NCI-H1105 treated with DMSO at 0.1 percent for 48 hours (cell line): ENCODE measurements at places on chromosomes 5 and 9.

- DNase-seq, result no peak
Observed at GRCh38 chr5:19795218-19795617, 192.8 kb downstream of the CDH18 start.

DNA sequence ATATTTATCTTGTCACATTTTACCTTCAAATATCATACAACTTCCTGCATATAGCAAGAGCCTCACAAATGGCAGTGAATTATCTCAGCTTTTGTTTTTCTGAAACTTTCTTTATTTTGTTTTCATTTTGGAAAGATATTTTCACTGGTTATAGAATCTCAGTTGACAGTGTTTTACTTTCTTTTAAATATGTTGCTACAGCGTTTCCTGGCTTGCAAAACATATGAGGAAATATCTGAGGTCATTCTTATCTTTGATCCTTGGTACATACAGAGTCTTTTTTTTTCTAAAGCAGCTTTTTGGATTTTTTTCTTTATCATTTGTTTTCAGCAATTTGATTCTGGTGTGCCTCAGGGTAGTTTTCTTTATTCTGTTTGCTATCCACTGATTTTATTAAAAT is 77.6 kb upstream of the CEP78 start:
- DNase-seq, result no peak

DNA sequence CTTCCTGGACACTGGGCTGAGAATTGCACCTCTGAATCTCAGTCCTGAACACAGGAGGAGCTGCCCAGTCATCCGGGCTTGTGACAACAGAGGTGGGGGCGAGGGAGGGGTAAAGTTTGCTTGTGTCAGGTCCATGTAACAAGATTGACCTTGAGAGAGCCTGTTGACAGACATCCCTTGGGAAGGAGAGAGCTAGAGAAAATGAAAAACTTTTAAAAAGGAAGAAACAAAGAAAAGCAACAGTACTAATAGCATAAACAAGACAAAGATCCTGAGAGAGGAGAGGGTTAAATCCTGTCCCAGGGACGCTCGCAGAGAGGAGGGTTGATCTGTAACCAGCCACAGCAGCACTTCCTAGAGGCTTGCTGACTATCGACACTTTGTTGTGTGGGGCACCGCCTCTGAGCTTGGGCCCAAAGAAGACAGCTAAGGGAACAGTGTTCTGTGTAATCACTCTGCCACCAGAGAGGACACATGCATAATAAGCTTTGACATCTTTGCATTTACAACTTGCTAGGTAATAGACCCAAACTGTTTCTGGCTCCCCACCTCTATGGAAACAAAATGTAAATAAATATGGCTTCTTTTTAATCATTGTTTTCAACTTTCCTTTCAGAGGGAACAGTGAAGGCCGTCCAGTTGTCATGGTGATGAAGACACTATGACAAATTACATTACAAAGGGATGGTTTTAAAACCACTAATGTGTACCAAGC is 363.7 kb downstream of the CSNK1G3 start:
- no peak for DNase-seq

- no peak for DNase-seq
Observed at GRCh38 chr5:149618581-149619248, 37.4 kb downstream of the ARHGEF37 start.

- DNase-seq, result no peak
Observed at GRCh38 chr5:102115736-102116135, 180.3 kb downstream of the SLCO4C1 start.
